ENCODE measurements at places on chromosomes 13 and 19.

DNA sequence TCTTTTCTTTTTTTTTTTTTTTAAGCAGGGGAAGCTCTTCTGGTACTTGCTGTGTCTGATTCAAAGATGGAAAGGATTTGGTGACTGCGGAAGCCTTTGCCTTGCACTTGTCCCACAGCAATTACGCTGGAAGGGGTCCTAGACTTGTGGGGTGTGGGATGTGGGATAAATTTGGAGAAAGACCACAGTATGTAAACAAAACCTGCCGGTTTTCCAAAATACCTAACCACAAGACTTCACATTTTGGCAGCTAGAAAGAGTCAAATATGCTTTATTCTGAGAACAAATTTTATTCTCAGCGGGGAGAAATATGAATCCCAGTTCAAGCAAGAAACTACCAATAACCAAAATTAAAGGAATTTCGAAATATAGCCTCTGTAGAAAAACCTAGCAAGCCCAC lies 176.5 kb downstream of the SPRY2 start:
- no peak for DNase-seq

DNA sequence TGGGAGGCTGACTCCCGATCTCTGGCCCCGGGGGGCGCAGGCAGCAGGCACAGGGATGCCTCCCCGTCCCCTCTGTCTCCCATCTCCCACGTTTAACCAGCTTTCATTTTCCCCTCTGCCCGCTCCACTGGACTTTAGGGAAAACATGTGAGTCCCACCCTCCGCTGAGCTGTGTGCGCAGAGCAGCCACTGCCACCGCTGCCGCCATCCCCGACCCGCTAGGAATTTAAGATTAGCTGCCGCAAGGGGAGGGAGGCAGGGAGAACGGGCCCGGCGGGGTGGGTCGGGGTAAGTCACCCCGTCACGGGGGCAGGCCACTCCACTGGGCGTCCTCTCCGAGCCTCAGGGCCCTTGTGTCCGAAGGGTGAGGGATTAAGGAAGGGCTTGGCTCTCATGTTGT lies 15.5 kb downstream of the KCNN1 start:
- DNase-seq: no peak

GRCh38 chr19:55838906-55839305 lies 2.6 kb downstream of the NLRP4 start:
- no peak for DNase-seq

DNA sequence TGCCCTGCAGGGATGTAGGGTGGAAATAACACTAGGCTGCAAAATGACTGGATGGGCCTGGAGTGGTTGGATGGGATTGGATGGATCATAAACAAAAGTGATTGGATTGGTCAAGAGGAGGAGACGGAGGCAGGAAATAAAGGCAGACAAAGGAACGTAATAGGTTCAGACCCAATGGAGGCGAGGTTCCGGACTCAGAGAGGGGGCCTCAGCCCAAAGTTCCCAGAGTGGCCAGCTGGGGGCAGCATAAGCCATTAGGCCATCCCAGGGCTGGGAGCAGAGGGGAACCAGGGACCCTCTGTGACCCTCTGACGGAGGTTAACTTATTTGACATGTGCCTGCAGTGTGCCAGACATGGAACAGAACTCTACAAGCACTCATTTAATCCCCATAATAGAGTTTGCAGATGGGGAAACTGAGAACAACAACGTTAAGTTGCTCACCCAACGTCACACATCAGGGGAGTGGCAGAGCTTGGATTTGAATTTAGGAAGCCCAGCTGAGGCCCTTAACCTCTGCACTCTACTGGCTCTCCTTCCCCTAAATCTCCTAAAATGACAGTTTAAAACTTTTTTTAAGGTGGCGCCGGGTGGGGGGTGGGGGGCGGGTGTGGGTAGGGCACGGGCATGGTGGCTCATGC lies 15.3 kb upstream of the MAP1S start:
- no peak for DNase-seq

- DNase-seq: no peak
These were observed 27.0 kb downstream of the POMP start for GRCh38 chr13:28685892-28686291.

GRCh38 chr13:102680842-102681740 lies 13.8 kb downstream of the METTL21C start:
- DNase-seq: no peak

DNA sequence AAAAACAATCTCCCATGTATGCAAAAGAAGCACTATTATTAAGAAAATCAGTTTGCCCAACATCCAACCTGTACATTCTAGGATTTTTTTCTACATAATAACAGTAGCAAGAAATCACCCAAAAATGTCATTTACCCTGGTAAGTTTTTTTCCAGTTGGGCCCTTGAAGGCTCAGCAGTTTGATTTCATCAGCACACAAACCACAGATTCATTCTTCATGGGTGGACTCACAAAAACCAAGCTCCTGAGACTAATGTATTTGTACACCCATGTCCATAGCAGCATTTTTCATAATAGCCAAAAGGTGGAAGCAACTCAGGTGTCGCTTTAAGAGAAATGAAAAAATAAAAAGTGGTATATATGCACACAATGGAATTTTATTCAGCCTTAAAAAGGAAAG lies 210.1 kb downstream of the TBC1D4 start:
- DNase-seq: no peak

- no peak for DNase-seq
These were observed 73.4 kb downstream of the AKAP11 start for GRCh38 chr13:42345367-42345766.

DNA sequence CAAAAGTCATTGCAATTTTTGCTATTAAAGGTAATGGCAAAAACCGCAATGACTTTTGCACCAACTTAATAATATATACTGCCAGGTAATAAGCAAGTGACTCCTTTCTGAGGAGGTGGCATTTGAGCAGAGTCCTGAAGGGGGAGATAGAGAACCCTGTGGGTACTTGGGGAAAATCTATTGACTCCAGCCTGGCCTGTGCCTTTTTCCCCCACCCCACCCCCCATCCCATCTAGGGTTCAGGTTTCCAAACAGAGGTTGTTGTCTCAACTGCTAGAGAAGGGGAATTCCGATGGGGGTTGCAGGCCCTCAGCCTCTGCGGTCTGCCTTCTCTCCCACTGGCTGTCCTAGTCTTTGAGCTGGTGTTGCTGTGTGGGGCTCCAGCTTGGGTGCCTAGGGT lies 11.5 kb downstream of the S1PR2 start:
- DNase-seq: no peak

DNA sequence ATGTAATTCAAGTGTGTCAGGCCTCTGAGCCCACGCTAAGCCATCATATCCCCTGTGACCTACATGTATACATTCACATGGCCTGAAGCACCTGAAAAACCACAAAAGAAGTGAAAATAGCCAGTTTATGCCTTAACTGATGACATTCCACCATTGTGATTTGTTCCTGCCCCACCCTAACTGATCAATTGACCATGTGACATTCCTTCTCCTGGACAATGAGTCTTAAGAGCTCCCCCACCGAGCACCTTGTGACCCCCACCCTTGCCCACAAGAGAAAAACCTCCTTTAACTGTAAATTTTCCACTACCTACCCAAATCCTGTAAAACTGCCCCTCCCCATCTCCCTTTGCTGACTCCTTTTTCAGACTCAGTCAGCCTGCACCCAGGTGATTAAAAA lies 52.1 kb upstream of the ARHGEF7 start:
- DNase-seq: no peak

DNA sequence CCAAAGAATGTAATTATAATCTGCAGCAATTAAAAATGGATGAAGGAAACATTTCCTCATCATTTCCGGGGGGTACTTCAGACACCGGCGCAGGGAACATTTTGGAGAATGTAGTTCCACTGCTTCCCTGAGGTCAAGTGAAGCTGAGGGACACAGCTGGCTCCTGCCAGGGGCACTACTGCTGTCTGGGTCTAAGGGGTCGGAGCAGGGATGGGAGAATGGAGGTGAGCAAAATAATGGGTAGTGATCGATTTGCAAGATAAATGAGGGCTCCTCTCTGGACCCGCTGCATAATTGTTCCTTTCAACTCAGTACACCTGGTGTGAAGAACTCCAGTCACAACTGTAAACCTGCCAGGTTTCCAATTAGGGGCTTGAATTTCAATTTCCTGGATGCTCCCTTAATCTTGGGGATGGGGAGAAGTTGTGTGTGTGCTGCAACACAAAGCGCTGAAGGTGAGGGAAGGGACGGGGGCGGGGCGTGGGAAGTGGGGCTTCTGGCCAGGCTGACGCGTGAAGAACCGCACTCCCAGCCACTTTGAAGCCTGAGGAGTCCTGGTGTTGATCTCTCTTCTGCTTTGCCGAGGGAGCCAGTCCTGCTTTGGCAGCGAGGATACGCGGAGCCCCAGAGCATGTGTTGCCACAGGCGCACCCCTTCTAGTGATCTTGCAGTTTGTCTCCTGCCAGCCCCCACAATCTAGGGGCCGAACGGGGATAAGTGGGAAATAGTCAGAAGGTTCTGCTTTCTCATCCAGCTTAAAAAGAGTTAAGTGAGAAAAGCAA lies 57.9 kb upstream of the PCDH8 start:
- DNase-seq: no peak

DNA sequence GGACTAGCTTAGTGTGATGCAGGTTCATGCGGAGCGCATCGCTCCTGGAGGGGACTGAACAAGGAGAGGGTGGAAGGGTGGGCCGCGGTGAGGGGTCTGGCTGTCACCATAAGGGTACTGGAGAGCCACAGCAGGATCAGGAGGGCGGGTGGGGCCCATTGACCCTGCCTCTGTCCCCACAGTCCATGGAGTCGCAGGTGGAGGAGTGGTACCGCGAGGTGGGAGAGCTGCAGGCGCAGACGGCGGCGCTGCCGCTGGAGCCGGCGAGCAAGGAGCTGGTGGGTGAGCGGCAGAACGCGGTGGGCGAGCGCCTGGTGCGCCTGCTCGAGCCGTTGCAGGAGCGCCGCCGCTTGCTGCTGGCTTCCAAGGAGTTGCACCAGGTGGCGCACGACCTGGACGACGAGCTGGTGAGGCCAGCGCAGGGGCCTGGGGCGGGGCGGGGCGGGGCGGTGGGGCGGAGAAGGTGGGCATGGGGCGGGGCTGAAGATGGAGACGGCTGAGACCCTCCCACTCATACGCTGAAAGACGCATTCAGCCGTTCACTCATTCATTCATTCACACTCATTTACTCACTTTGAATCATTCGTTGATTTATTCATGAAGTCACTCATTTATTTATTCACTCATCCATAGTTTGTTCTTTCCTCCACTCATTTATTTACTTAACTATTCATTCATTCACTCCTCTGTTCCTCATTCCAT lies 27.5 kb upstream of the SHKBP1 start:
- no peak for DNase-seq

- DNase-seq: no peak
These were observed 10.3 kb upstream of the ZBTB7A start for GRCh38 chr19:4077007-4077374.

- no peak for DNase-seq
These were observed 8.2 kb downstream of the PKN1 start for GRCh38 chr19:14441041-14441938.

GRCh38 chr13:110256126-110256905 lies 50.6 kb downstream of the COL4A1 start:
- no peak for DNase-seq

- DNase-seq: no peak
These were observed 26.8 kb upstream of the MTIF3 start for GRCh38 chr13:27476943-27477703.

- DNase-seq: no peak
These were observed 704.2 kb upstream of the KLHL1 start for GRCh38 chr13:70812481-70812880.

DNA sequence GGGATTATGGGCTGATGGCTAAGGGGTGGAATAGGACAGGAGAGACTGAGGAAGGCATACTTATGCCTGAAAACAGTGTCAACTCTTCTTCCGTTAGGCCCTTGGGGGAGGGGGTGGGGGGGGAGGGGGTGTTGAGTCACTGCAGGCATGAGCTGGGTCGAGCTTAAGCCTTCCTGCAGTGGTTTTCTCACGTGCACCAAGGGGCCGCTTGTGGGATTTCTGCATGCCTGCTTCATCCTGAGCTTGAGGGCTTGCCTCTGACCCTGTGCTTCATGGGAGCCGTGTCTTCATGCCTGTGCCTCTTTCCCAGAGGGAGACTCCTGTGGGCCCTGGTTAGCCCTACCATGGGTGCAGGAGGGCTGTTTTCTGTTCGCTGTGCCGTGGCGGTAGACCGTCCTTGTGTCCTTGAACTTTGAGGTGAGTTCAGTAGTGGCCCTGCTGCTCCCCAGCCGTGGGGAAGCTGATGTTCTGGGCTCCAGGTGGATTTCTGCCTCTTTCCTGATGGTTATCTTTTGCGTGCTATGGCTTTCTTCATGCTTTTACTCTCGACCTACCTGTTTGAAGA lies 186.1 kb downstream of the PCCA start:
- no peak for DNase-seq

DNA sequence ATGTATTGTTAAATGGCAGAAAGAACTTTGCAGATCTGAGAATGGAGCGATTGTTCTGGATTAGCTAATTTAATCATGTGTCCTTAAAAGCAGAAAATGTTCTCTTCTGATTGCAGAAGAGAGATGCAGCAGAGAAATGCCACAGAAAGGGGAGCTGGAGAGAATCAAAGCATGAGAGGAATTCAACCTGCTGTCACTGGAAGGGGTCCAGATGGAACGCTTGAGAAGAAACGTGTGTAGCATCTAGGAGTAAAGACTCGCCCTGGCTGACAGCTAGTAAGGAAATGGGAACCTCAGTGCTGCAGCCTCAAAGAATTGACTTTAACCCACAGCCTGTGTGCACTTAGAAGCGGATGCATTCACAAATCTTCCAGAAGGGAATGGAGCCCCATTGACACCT lies 502.8 kb downstream of the KLF12 start:
- no peak for DNase-seq

DNA sequence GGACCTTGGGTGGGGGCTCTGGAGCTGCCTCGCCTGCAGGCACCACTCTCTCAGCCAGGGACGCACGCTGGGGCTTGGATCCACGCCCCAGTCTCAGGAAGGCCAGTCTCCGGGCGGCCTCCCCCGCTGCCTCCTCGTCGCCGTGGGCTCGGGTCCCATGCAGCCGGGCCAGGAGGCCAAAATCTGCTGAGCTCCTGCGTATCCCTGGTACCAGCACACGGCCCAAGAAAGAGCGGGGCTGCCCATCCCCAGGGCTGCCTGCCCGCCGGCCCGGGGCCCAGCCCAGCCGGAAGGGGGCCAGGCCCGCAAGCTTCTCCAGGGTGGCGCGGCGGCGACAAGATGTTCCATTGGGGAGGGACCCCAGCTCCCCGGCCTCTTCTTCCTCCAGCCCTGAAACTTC lies 6.7 kb downstream of the EXOC3L2 start:
- no peak for DNase-seq

DNA sequence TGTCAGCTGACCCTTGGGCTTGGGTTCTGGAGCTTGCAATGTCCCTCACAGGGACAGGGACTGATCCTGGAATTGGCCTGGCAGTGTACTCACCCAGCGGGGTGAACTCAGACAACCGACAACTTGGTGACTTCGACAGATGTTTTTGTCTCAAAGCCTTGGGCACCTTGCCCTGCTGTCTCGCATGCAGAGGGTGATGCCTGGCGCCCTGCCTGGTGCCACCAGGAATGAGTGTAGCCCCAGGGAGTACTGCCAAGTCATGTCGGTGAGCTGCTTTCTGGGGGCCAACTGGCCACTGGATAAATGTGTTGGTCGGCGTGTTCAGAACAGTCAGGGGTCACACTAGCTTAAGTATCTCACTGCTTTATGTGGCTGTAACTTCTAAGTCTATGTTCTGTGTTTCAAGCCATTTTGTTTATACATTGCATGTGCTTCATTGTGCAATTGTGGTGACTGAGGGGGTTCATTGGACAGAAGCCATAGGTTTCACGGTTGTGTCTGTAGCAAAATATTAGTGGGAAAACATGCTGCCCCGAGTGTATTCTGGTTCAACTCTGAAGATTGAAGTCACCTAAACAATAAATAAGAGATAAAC lies 96.3 kb upstream of the TNFSF11 start:
- DNase-seq: no peak

GRCh38 chr13:26867451-26868091 lies 107.0 kb upstream of the GPR12 start:
- DNase-seq: no peak

GRCh38 chr19:17079710-17080439 lies 4.3 kb downstream of the MYO9B start:
- no peak for DNase-seq
